ENCODE measurements at places on chromosomes 2 and 18.

DNA sequence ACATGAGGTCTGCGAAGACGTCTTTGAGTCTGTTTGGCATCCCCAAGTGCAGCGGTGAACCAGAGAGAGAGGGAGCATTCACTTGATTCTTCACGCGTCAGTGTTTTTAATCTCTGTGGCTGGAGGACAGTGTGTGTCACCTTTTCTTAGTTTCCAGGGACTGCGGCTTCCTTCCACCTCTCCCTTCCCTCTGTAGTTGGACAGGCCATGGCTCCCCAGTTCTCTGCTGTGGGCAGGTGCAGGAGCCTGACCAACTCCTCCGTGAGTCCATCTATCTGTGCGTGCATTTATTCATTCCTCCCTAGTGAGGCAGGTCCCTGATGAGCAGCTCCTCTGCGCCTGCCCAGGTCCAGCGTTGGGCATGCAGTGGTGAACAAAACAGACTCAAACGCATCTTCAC, 42.9 kb downstream of the AGAP1 start:
- DNase-seq: no peak

GRCh38 chr18:23183411-23184150, 48.3 kb downstream of the CABLES1 start:
- no peak for DNase-seq

DNA sequence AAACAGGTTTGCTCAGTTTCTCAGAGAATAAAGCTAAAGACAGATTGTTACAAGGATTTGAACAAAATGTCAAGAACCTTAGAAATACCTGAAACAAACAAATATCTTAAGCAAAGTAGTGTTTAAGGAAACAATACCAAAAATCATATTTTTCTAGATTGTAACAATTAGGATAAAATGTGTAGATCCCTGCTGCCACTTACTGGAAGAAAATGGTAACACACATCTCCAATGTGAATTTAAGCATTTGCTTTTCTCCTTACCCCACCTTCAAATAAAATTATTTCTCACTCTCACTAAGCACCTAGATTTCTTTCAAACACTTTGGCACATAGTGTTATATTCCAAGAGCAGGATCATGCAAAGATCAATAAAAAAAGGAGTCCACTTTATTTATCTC, 34.9 kb downstream of the SUCLG1 start:
- DNase-seq: no peak

GRCh38 chr18:63962137-63962536, 7.7 kb upstream of the SERPINB8 start:
- no peak for DNase-seq

DNA sequence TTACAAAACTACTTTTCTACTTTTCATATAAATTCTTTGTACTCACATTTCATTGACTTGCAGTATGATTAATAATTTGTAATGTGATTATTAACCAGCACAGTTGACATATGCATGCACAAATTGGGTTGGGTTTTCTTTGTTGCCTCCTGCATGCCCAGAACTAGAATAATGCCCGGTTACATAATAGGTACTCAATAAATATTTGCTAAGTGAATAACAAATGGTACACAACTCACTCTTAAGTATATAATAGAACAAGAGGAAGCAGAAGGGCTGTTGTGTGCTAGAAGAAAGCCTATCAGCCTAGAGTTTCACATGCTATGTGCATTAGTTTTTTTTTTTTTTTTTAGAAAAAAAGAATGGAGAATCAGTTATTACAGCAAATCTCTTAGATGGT, 9.3 kb downstream of the RDH14 start:
- no peak for DNase-seq

DNA sequence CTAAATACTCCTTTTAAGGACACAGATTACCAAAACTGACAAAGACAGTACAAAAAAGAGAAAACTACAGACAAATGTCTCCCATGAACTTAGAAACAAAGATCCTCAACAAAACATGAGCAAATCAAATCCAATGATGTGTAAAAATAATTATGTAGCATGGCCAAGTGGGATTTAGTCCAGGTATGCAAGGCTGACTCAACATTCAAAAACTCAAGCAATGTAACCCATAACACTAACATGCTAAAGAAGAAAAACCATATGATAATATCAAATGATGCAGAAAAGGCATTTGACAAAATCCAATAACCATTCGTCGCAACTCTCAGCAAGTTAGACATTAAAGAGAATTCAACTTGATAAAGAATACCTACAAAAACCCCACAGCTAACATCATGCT, 239.0 kb upstream of the KLHL29 start:
- DNase-seq: no peak

DNA sequence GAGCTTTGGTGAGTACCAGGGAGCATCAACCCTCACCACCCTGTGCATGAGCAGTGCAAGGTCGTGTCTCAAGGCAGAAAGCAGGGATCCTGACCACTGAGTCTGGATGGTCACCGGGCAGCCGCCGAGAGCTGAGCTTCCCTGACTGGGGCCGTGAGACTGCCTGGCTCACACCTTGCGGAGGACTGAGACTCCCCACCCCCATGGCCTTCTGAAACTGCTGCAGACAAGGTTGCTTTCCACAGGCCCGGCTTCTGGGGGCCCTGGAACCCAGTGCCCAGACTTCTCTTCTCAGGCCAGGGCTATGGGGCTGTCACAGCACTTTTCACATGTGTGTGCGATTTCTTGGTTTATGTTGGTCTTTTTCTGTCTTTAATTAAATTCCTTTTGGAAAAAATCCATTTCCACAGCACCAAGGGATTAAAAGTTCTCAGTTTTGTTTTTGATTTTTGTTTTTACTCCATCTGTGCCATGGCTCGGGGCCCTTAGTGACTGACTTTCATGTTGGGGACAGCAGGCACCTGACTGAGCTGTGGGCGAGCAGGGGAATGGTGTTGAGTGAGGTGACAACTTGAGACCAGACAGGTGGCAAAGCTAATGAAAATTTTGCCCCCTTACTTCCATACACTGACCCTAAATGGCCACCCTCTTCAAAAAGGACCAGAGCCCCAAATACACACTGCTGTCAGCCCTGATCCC, 297.9 kb downstream of the CYP26B1 start:
- no peak for DNase-seq

- no peak for DNase-seq
These were observed 201.8 kb downstream of the KLHL29 start for GRCh38 chr2:23586741-23587306.

DNA sequence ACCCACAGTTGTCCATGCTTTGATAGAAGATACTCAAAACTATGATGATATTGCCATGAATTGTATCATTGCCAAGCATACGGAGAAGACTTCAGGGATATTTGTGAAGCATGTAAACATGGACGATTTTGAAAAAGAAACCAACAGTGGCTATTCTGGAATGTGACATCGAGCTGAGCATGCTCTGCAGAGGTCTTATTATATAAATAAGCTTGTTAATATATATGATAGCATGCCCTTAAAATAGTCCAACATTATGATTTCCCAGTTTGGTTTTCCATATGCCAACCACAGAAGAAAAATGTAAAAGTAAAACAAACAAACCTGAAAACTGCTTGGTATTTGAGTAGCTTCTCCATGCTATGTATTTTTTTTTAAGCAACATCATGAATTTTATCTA, 159.1 kb downstream of the LNPK start:
- DNase-seq: no peak

DNA sequence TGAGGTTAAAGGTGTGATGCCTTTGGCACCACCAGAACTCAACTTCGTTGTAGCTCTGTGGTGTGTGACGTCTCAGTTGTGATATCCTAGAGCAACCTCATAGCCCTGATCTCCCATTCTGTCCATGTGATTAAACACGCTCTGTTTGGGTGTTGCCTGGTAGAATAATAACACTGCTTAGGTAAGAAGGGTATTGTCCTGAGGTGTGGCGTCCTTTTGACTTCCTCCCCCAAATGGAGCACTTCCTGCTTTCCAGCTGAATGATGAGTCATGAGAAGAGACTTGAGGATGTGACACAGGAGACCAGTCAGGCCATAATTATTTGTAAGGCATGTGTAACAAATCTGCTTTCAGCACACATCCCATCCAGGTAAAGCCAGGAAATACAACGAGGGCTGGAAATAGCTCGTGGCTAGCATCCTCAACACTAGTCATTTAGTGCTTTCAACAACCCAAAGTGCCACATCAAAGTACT, 100.7 kb downstream of the RAPGEF4 start:
- no peak for DNase-seq

DNA sequence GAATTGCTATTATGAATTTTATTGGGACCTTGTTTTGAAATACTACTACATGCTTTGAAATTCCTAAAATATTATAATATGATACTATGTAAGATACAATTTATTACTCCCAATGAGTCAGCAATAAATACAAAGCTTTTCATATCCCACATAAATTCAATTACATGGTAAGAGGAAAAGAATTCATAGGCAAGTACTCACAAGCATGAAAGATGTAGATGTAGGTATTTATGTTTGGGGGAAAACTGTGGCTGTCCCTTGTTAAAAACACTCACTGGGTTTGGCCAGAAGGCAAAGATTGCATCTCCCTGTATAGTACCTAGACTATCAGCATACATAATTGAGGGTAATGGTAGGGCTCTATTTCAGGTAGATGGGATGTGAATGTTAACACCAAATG, 90.4 kb downstream of the MBD2 start:
- no peak for DNase-seq

- no peak for DNase-seq
These were observed 22.8 kb upstream of the SCN7A start for GRCh38 chr2:166516712-166517303.

All from stimulated activated CD8-positive, alpha-beta memory T cell treated with anti-CD3 and anti-CD28 coated beads, Interleukin-4, amount 100 ng/mL, for 4 hours (primary cell).